ENCODE measurements at places on chromosomes 7 and 10. TPM values are rescaled to one million over a fixed set of nuclear protein-coding genes. Genes with fewer than 3 reads are reported as not detected.

Gene OR6V1
- not detected for polyA plus RNA-seq

DNA sequence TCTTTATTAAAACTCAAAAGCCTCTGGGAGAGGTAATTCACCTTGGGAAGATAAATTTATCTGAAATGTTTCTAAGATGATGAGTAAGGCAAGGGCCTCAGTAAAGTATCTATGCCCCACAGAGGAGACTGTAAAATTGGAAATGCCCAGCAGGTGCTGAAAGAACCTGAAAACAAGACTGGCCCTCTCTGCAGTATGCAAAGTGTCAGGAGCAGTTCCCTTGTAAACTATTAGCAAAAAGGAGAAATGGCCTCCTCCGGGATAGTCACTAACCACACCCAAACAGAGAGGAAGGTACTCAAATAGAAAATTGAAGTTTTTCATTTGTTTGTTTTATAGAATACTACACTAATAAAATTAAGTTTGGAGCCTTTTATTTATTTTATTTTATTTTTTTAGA, 81.2 kb downstream of the FZD1 start:
- DNase-seq = no peak
- no peaks in the 10 kb centered on the region for H3K27me3 ChIP-seq
- no peaks in the 10 kb centered on the region for H3K36me3 ChIP-seq
- H3K4me1 ChIP-seq = no peaks in the 10 kb centered on the region

Gene SRRM3
- 0.49 TPM for polyA plus RNA-seq

GRCh38 chr10:64762861-64763260, 1241.7 kb downstream of the REEP3 start:
- H3K4me1 ChIP-seq = no peaks in the 10 kb centered on the region
- DNase-seq = no peak
- no peak overlapping the region for H3K4me3 ChIP-seq
- no peaks in the 10 kb centered on the region for H3K27me3 ChIP-seq
- no peaks in the 10 kb centered on the region for H3K36me3 ChIP-seq
- no peak overlapping the region for H3K27ac ChIP-seq

Gene FAM25C
- polyA plus RNA-seq = not detected

DNA sequence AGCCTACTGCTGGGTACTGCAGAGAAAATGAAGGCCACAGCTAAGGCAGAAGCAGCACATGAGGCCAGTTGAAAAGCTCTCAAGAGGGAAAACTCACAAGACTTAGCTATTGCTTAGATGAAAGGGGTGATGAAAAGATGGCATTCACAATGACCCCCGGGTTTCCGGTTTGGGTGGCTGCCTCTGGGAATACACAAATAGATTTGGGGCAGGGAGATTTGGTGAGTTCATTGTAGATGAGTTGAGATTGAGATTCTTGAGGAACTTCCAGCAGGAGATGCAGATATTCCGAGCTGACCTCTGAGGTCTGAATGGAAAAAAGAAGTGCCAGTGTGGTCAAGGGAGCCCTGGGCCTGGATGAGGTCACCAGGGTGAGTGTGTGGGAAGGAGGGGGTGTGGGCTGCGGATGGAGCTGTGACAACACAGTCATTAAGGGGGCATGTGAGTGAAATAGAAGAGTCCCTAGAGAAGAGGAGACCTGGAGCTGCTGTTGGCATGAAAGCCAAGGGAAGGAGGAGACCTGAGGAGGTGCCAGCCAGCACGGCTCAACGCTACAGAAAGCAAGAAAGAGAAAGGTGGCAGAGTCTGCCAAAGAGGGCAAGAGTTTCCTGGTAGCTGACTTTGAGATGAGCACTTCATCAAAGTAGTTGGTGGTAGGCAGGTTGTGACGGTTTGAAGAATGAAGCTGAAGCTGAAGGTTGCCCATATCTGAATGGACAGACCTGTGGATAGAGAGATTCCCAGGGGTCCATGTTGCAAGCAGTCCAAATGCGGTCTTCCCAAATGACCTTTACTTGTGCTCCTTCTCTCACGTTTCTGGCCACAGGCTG, 43.7 kb downstream of the HIF1AN start:
- H3K27ac ChIP-seq = no peak overlapping the region
- no peak for DNase-seq
- H3K4me1 ChIP-seq = no peaks in the 10 kb centered on the region
- no peaks in the 10 kb centered on the region for H3K36me3 ChIP-seq
- peaks cover 2% of the 10 kb centered on the region for H3K27me3 ChIP-seq

Gene MICALL2
- polyA plus RNA-seq = 10.9 TPM

GRCh38 chr10:58721601-58722281, 209.1 kb downstream of the BICC1 start:
- H3K4me3 ChIP-seq = no peak overlapping the region
- peaks cover 5% of the 10 kb centered on the region for H3K4me1 ChIP-seq
- no peak for DNase-seq
- no peaks in the 10 kb centered on the region for H3K27me3 ChIP-seq
- H3K36me3 ChIP-seq = no peaks in the 10 kb centered on the region

Gene GPNMB
- polyA plus RNA-seq = 10.7 TPM

Gene CCDC186
- 8.9 TPM for polyA plus RNA-seq

Data from psoas muscle (tissue), 8 donors.